Activated CD8-positive, alpha-beta memory T cell treated with anti-CD3 and anti-CD28 coated beads for 48 hours (primary cell): ENCODE measurements at places on chromosomes 16 and 17.

DNA sequence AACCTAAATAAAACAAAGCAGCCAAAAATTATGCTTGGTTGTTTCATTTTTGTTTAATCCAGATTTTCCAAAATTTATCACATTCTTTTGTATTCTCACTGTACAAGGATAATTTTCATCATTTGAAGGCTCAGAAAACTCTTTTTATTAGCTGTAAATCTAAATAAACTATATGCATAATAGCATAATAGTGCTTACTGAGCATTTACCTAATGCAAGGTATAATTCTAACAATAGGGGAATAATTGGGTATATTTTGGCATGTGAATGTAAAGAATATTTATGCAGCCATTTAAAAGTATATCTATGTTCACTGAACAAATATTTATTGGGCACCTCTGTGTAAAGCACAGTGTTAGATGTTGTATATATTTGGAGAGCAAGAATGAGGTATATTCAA is 17.0 kb downstream of the PALB2 start:
- no peak for DNase-seq

- DNase-seq: no peak
Measured at GRCh38 chr17:36183001-36183971, 6.8 kb upstream of the TBC1D3B start.

DNA sequence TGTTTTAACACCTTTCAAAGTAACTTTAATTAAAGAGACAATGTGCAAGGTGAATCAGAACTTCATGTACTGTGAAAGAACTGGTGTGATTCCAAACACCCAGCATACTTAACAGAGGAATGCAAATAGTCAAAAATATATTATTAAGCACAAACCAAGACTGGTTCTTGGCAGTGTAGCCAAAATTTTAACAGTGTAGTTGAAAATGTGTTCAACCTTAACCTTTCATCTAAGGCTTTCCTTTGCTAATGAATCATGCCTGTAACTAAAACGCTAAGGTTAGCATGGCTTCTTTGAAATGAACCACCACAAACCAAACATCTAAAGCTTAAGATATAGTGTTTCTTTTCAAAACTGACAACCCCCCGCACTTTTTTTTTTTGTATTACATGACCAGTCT is 146.3 kb upstream of the AXIN2 start:
- DNase-seq: no peak

GRCh38 chr17:40450175-40450574 is 6.9 kb downstream of the IGFBP4 start:
- DNase-seq: no peak

DNA sequence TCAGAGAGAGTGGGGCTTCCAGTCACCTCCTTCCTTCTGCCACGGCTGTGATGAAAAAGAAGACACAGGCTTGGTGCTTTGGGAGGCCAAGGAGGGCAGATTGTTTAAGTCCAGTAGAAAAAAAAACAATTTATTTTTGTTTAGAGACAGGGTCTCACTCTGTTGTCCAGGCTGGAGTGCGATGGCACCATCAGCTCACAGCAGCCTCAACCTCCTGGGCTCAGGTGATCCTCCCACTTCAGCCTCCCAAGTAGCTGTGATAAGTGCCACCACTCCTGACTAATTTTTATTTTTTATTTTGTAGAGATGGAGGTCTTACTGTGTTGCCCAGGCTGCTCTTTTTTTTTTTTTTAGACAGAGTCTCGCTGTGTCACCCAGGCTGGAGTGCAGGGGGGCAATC is 2.7 kb upstream of the MVD start:
- DNase-seq: no peak

GRCh38 chr16:1518626-1519135 is 14.8 kb upstream of the TMEM204 start:
- no peak for DNase-seq

DNA sequence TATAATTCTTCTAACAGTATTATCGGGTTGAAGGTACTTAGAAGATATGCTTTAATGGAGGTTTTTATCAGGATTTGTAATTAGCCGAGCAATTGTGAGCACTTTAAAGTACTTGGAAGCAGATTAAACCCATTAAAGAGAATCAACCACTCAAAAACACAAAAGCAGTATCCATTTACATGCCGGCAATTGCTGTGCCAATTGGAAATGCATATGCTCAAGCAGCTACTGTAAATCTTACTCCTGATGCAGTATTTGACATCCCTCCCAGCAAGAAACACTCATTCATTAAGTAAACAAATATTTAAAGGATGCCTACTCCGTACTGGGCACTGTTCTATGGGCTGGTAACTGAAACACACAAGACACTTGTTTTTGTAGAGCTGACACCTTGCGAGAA is 11.4 kb upstream of the CCL1 start:
- DNase-seq: no peak

DNA sequence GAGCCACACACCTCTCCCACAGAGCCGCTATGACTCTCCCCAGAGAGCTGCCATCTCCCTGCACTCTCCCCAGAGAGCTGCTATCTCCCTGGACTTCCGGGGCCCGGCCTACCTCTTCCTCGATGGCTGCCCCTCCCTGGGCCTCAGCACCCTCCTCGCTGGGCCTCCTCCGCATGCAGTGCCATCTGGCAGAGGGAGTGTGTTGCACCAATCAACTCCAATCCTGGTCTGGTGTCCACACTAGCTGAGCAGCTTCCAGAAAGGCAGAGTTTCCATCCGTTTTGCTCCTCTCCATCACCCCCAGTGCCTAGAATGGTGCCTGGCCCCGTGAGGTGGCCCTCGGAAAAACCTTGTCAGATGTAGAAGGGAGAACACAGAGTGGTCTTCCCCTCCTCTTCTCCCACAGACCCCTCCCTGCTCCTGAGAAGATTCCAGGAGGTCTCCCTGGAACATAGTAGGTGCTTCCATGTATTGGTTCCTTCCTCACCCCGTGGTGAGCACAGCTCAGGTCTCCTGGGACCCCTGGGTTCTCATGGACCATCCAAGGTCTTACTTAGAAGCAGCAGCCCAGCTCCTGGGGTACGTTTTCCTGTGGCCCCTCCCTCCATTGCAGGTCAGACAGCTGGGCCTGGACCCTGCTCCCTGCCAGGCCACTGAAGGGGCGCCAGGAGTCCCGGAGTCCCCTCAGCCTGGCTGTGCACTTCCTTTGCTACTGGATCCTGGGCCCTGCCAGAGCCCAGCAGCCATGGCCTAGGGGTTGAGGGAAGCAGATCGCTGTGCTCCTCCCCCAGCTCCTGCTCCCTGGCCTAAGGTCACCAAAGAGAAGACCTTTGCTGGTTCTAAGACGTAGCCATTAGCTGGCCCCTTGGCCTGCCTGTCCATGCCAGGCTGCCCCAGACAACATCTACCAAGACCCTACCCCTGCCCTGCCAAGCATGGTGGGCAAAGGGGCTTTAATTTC is 233.8 kb upstream of the GSE1 start:
- no peak for DNase-seq
